Right forelimb (tissue), 1 donor: ENCODE measurements at places on chromosomes 3 and 15.

DNA sequence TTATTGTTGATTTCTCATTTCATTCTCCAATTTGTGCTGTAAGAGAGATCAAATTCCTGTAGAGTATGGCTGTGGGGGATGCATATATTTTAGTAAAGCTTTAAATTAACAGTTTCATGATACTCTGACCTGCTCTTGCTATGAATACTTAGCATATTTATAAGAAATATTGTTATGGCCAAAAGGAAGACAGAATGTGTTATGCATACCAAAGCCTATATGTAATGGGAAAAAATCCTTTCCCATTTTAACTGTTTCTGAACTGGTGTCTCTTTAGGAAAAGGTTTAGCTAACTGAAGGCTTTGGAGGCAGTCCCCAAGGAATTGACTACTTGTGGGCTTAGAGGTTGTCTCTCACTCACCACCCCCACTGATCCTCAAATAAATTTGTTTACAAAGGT is 59.2 kb downstream of the CADPS start:
- no peak for DNase-seq

DNA sequence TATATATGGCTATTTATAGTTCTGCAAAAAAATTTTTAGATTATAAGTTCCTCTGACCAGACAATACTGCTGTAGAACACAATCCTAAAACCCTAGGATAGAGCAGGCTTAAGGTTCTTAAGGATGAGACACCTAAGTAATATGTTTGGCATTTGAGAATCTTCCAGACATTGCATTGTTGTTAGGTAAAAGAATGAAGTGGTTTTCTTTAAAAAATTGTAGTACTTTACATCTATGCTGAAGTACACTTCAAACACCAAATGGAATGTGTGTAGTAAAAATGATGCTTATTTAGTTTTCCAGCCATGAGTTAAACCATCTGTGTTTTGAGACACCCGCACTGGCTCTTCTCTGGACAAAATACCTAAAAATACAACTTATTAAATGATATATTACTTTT is 857.7 kb downstream of the OTOL1 start:
- no peak for DNase-seq

GRCh38 chr15:92574161-92574560 is 81.4 kb downstream of the FAM174B start:
- DNase-seq = no peak

DNA sequence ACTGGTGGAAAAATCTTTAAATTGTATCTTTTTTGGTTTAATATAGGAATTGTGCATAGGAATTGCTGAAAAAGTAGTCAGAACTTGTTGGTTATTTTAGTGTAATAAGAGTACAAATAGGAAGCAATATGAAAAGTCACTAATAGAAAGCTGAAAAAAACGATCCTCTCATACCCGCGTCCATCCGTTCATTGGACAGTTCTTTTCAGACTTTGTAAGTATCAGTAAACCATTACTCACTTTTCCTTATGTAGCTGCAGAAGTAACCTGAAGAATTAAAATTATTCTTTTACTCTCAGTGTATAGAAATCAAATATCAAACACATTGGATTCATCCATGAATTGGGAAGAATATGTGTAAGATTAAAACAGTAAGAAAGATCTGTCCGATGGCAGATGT is 4.4 kb downstream of the FNDC3B start:
- no peak for DNase-seq

- DNase-seq = peak; percentile 73
These were observed 161.9 kb downstream of the ATG7 start for GRCh38 chr3:11434017-11434526.

- no peak for DNase-seq
These were observed 3.1 kb downstream of the ACAA1 start for GRCh38 chr3:38133557-38134405.

DNA sequence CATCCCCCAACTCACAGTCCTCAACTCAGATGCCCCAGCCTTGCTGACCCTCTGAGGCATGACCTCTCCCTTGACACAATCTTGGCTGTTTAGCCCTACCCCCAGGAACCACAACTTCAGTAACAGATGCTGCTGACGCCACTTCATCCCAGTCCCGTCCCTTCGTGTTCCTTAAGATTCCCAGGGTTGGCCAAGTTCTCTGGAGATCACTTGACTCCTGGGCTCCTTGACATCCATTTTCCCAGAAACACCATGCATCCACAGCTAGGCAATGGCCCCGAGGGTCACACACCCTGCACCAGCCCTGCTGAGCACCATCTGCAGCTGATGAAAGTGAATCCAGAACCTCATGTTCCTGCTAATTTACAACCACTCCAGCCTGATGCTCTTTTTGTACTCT is 6.9 kb downstream of the RTP2 start:
- no peak for DNase-seq

DNA sequence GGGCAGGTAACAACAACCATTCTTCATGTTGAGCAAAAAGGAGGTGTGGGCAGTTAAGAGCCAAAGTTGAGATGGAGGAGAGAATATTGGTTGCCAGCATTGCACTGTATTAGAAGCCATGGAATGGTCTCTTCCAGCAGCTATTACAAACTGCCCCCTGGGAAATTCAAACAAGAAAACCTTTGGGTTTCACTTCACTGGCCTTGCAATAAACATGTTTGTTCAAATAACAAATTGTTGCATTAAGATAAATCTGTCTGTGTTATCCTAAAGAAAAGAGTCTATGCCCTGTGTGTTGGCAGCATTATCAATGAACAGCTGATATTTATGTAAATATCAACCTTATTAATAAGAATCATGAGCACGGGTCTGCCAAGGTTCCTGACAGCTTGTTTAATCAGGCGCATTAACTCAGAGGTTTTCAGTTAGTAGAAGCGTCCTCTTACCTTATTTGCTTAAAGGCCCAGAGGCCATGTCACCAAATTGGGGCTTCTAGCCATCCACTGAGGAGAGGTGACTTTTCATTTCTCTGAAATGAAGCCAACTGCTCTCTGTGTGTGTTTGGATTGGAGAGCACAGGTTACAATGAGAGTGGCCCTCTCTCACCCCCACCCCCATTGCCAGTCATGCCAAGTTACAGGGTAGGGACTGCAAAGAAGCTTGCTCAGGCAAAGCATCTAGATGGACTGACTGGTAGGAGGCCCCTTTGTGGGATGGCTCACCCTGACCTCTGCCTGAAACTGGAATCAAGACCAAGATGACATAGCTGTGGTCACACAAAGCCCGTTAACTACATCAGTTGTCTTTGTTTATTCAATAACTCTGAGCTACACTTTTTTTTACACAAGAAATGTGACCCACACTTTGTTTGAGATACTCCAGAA is 10.5 kb downstream of the FILIP1L start:
- no peak for DNase-seq

GRCh38 chr3:28836199-28836598 is 444.7 kb upstream of the RBMS3 start:
- DNase-seq = no peak

DNA sequence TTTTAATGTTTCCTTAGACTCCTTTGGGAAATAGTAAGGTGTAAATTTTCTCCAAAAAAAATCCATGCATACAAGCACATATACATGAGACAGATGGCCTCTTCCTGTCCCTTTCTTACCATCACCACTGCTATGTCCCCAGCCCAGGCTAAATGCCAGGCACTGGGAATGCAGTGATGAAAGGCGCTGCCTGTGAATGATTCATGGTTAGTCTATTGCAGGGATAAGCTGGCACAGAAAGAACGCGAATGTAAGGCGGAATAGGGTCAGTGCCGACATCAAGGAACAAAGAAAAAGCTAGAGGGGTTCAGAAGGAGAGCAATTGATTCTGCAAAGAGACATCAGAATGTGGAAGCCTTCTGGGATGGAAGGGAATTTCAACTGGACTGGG is 36.2 kb upstream of the CFAP161 start:
- no peak for DNase-seq

DNA sequence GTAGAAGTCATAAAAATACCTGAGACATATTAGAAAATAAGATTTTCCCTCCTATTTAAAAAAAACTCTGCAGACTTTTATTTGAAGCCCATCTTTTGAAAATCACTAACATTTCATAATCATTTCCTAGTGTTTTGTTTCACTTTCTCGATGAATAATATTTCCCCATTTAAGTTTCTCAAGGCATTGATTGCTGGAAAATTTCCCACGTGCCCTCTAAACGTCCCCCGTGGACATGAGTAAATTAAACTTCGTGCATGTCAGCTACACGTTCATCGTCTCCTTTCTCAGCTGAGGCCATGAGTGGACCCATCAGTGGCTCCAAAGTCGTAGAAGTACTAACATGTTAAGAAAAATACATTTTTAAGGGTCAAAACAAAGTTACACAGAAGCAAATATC is 2.0 kb upstream of the TM2D3 start:
- no peak for DNase-seq

- DNase-seq = no peak
These were observed 66.6 kb downstream of the ARIH1 start for GRCh38 chr15:72540606-72541237.

- no peak for DNase-seq
These were observed 4.8 kb downstream of the CCDC12 start for GRCh38 chr3:46971742-46972141.

GRCh38 chr15:70018646-70019600 is 78.8 kb downstream of the TLE3 start:
- DNase-seq = no peak

- no peak for DNase-seq
These were observed 86.6 kb downstream of the CHRD start for GRCh38 chr3:184466413-184466960.

DNA sequence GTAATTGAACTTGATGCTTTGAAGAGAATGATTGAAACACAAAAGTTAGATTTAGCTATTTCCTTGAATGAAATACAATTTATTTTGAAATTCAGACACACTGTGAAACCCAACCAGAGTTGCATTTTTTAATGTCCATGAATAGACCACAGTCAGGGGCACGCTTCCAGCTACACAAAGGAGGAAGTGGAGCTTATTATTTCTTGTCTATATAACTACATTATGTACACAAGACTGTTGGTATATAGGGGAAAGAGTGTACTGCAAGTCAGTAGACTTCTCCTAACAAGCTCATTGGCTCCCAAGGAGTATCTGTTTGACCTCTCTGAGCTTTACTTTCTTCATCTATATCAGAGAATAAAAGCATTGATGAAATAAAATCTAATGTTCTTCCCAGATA is 326.2 kb downstream of the RYR3 start:
- DNase-seq = no peak

DNA sequence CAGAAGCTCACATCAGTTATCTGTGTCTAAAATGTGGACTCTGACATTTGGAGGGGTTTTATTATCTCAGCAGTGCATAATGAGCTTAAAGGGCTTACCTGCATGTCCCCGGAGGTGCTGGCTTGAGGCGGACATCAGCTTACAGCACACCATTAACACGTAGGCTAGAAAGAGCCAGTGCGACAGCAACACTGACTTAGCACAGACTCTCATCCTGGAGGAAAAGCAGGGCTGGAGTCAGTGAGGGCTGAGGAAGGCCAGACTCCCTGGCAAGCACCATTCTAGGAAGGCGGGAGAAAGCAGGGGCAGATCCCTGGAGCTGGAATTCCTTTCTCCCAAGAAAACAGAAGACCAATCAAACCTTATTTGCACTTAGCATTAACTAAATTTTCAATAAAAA is 51.7 kb downstream of the TAFA4 start:
- DNase-seq = no peak

DNA sequence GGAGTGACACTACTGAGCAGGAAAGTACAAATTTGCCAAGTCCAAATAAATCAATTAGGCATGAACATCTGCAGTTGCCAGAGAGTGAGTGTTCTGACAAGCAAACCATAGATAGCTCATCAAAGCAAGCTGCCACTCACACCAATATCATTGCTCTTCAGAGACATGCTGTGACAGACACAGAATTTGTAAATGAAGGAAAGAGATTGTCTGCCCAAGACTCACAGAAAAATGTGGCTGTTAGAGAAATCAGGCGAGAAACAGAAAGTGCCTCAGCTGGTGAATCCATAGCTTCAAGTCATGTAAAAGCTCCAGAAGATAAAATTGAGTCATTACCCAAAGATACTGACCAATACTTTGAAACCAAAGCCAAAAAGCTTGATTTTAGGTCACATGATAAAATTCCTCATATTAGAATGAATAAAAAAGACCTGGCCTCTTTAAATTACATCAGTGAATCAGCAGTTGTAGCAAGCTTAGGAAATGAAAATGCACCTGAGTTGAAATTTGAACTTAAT is 50.8 kb downstream of the CRYBG3 start:
- no peak for DNase-seq

GRCh38 chr3:195356151-195357086 is 85.5 kb upstream of the XXYLT1 start:
- DNase-seq = no peak

- DNase-seq = no peak
These were observed 35.1 kb downstream of the MDFIC2 start for GRCh38 chr3:70277304-70277703.

DNA sequence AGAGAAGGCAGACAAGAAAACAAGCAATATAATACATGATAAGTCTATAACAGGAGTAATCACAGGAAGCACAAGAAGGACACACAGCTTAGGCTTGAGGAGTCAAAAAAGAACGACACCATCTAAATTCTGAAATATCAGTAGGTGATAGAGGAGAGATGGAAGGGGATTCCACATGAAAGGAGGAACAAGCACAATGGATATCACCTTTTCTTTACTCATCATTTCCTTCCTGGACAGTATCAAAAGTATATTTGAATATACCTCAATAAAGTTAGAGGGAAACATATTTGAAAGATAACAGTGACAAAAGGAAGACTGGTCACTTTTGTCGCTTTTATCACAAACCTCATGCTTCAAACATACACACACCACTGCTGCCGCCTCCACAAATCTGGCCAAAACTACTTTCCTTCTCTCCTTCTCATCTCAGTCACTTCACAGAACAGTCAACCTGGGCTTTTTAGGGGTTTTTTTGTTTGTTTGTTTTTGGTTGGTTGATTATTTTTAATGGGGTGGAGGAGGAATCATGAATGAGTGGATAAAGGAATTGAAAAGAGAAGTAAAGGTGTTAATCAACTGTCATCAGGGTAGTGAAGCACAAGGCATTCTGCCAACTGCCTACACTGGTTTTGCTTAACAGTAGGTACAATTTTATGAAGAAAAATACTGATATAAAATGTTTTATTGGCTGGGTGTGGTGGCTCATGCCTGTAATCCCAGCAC is 18.5 kb downstream of the DENND4A start:
- no peak for DNase-seq
